ENCODE measurements at places on chromosomes 7 and 10. TPM values are rescaled to one million over a fixed set of nuclear protein-coding genes. Genes with fewer than 3 reads are reported as not detected.

The ZNF736 gene
- 7.2 TPM for total RNA-seq

The MBL2 gene
- not detected for total RNA-seq

The BET1 gene
- 22.5 TPM for total RNA-seq

The TMEM270 gene
- total RNA-seq, result not detected

The CRPPA gene
- 1.2 TPM for total RNA-seq

The MSMB gene
- not detected for total RNA-seq

The HOXA2 gene
- not detected for total RNA-seq

The FAM131B gene
- total RNA-seq, result 0.98 TPM

The CYP2E1 gene
- total RNA-seq, result 0.59 TPM

The FAM25G gene
- not detected for total RNA-seq

The PRPF18 gene
- 16.7 TPM for total RNA-seq

The ITIH2 gene
- not detected for total RNA-seq

The CDHR3 gene
- 12.8 TPM for total RNA-seq

The C10orf62 gene
- total RNA-seq, result 0.08 TPM

The TMEM229A gene
- 0.23 TPM for total RNA-seq

The PROSER2 gene
- total RNA-seq, result 2.3 TPM

The EBLN1 gene
- total RNA-seq, result not detected

The EBF3 gene
- 8.8 TPM for total RNA-seq

The SPDYE16 gene
- total RNA-seq, result 0.12 TPM

The OPALIN gene
- total RNA-seq, result not detected

The CCL26 gene
- total RNA-seq, result 1.4 TPM
